ENCODE measurements at places on chromosomes 11 and 22.

DNA sequence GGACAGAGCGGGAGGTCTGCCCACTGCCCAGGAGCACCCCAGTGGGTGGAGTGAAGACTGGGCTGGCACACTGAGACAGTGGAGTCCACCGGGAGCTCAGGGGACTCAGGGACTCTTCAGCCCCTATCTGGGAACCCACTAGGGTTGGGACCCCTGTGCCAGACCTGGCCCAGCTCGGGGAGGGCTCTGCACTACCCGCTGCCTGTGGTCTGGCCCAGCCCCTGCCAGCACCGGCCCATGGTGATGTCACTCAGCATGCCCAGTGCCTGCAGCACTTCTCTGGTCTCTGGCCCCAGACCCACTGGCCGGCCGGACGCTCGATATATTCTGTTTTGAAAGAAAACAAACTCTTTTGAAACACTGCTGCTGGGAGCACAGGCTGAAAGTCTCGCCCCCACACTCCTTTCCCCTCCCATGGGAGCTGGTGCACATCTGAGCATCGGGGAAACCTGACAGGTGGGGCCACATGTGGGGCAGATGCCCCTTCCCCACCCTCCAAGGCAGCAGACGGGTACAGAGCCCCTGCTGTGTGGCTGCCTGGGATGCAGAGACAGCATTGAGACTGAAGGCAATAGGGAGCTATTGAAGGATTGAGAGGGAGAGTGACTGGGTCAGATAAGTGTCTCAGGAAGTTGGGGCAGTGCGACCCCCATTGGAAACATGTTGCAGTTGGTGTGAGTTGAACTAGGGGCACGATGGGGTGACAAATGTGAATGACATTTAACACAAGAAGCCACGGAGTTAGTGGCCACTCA is 62.9 kb downstream of the MYEOV start:
- no peak for DNase-seq

DNA sequence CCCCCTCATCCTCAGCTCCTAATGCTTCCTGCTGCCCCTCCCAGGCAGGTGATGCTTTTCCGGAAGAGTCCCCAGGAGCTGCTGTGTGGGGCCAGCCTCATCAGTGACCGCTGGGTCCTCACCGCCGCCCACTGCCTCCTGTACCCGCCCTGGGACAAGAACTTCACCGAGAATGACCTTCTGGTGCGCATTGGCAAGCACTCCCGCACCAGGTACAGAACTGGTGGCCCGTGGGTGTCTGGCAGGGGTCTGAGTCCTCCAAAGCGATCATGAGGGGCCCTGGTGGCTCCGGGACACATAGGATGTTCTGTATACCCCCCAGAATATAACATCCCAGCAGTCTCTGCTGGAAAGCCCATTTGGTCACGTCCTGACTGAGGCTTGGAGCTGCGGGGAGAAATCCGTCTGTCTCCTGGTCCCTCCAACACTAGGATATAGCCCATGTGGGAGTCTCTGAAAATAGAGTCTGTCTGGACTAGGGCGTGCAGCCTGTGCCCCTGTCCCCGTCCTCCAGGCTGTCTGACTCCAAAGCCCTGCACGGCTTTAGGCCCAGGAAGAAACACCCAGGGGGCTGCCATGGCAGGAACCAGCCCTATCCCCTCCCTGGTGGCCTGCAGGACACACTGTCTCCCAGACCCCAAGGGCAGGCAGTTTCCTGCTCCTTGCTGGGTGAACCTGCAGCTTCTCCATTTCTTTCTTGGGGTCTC is 9.1 kb downstream of the F2 start:
- no peak for DNase-seq

DNA sequence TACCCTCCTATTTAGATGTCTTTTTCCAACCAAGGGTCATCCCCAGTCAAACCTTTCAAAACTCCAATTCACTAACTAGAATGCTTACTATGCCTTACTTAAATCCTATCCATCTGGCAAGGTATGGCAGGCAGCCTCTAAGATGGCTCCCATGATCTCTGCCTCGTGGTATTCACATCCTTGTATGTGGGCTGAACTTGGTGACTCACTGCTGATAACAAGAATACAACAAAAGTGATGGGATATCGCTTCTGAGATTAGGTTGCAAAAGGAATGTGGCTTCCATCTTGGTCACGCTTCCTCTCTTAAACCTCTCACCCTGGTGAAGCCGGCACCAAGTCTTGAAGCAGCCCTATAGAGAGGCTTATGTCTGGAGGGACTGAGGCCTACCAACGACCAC is 29.6 kb upstream of the UPB1 start:
- DNase-seq: no peak

- DNase-seq: no peak
Observed at GRCh38 chr22:32569956-32570355, 95.3 kb downstream of the FBXO7 start.

DNA sequence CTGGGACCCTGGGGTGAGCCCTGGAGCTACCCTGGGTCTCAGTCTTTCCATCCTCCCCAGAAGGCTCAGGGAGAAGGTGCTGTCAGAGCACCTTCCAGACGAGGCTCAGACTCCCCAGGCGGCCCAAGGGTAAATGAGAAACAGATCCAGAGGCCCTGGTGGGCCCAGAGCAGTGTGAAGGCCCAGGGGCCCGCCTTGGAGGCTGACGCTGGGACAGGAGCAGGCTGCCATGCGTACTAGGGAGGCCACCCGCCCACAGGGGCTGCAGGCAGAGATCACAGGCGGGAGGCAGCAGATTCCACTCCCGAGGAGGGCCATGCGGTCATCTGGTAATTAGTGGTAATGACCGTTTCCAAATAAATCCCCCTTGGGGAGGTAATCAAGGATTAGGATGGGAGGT is 5.2 kb downstream of the WNT11 start:
- no peak for DNase-seq

DNA sequence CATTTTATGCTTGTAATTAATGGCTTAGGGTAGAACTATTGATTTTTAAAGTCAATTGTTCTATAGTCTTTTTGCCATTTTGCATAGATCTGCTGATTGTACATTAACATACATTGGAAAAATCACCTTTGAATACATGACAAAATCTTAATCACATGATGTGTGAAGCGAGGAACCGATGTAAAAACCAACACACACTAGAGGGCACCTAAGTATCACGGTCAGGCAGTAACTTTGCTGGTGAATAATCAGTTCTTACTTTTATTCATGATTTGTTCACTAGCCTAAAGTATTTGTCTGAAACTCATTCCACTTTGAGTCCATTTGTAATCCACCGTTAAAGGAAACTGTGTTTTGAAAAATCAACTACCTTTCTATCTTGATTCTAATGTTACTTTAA is 28.2 kb downstream of the JHY start:
- no peak for DNase-seq

GRCh38 chr11:59523541-59523940 is 12.2 kb downstream of the OR4D9 start:
- DNase-seq: no peak

DNA sequence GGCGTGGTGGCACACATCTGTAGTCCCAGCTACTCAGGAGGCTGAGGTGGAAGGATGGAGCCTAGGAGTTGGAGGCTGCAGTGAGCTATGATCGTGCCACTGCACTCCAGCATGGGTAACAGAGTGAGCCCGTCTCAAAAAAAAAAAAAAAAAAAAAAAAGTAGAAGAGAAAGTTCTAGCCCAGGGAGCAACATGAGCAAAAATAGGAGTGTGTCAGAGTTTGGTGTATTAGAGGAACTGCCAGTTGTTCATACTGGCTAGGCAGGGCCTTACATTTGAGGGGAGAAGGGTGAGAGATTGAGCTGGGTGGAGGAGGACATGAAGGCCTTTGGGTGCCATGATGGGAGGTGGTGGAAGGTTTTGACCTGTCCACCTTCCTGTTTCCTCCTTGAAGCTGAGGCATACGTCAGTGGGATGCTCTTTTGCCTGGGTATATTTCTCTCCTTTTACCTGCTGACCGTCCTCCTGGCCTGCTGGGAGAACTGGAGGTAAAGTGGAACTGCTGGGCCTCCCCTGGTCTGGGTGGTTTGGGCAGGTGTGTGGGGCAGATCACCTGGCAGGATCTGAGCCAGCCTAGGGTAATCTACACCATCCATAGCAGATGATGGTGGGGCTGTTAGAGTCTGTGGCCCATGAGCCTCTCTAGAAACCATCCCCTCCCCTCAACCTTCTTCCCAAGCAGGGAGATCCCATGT is 7.3 kb downstream of the SIDT2 start:
- DNase-seq: no peak

DNA sequence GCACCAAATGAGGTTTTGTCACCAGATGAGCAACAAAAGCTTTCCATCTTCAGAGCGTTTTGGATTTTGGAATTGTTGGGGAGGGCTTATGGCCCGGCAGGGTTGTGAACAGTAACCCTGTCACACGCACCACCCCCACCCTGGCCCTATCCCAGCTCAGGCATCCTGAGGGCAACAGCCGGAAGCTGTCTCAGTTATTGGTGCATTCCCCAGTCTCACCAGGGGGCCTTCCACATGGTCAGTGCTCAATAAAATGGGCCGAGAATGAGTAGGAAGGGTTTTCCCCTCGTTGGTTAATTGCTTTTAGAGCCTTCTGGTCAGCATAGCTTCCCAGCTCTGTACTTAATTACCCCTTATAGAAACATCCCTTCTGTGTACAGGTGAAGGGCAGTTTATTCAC is 46.0 kb downstream of the LRP5 start:
- no peak for DNase-seq

- no peak for DNase-seq
Observed at GRCh38 chr22:49415151-49415951, 412.3 kb downstream of the BRD1 start.

GRCh38 chr22:29332886-29333496 is 17.5 kb upstream of the RASL10A start:
- no peak for DNase-seq

GRCh38 chr11:14384338-14384737 is 25.4 kb upstream of the RRAS2 start:
- DNase-seq: no peak

GRCh38 chr11:78341841-78342240 is 75.8 kb downstream of the GAB2 start:
- no peak for DNase-seq

DNA sequence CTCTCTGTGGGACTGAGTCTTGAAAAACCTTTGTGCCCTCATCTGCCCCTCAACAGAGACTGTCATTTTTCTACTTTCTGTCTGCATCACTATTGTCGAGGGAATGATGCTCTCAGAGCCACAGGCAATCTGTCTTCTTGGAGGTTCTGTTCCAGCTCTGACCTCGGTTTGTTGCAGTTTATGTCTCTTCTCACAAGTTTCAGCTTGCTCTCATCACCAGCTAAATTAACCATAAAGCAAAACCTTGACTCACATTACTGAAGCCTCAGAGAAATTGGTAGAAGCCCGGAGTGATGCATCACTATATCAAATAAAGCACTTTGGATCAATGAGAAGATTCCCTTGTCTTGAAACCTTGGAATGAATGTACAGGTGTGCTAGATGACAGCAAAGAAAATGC is 60.6 kb upstream of the BLID start:
- no peak for DNase-seq

- DNase-seq: peak; percentile 35
Observed at GRCh38 chr11:74325649-74326645, 14.5 kb upstream of the P4HA3 start.

DNA sequence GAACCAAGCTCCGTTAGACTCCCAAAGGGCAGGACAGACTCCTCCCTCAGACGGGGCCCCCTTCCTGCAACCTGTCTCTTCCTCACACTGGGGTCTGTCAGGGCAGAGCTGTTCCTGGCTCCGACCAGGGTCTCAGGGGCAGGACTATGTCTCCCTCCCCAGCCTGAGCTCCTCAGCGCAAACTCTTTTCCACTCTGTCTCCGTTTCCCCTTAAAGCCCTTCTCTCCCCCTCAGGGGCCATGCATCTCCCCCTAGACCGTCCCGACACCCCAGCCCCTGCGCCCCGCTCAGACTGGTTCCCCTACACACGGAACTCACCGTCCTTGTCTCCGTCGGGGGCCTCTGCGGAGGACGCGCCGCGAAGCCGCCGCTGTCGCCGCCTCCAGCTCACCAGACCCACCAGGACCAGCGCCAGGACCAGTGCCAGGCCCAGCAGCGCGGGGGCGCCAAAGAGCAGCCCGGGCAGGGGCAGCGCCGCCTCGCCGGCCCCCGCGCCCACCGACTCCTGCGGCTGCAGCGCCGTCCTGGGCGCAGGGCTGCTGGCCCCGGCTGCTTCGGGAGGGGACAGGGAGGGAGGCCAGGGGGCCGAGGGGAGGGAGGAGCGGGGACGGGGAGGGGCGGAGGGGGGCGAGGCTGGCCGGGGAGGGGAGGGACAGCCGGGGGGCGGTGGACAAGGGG is 684 bp downstream of the TNFRSF13C start:
- DNase-seq: peak; percentile 40

GRCh38 chr11:17475666-17476316 is 854 bp downstream of the ABCC8 start:
- DNase-seq: no peak

GRCh38 chr11:78474451-78474850 is 56.8 kb upstream of the GAB2 start:
- DNase-seq: no peak

- DNase-seq: no peak
Observed at GRCh38 chr11:71309611-71310010, 57.2 kb upstream of the SHANK2 start.

DNA sequence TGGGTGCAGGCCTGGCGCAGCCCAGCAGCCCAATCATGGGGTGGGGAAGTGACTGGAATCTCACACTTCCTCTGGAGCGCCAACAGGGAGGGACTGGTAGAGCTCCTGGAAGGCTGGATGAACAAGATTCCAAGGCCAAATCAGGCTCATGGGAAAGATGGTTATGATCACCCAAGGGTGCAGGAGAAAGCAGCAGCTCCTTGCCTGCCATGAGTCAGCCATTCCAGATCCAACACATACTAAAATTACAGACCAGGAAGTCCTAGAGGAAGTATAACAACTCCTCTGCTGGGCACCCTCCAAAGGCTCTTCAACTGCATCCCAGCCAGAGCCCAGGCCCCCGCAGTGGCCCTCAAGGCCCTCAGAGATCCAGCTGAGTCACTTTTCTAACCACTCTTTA is 427.3 kb downstream of the TENM4 start:
- DNase-seq: no peak

GRCh38 chr22:50676661-50677492 is 4.3 kb downstream of the SHANK3 start:
- DNase-seq: no peak

DNA sequence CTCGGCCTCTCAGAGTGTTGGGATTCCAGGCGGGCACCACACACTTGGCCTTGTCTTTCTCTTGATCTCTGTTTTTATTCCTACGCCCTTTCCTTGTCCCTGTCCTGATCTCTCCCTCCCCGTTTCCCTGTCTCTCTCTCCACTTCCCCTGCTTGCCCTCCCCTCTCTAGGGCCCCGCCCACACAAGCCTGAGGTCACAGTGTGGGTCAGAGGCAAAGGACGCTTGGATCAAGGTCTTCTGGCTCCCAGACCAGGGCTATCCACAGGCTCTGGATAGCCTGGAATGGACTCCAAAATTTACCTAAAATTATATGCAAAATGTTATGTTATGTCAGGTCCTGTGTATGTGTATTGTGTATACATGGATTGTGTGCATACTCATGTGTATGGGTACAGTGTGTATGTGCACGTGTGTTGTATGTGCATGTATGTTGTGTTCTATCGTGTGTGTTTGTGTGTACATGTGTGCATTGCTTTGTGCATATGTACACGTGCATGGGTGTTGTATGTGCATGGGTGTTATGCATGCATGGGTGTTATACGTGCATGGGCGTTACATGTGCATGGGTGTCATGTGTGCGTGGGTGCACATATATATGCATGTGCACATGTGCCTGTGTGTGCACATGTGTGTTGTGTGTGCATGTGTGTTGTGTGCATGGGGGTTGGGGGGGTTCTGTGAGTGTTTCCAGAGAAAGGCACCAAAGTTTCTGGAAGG is 38.3 kb downstream of the TP53I11 start:
- no peak for DNase-seq

GRCh38 chr11:30938171-30938570 is 352.0 kb upstream of the MPPED2 start:
- DNase-seq: no peak

GRCh38 chr11:66007201-66007634 is 4.6 kb upstream of the CST6 start:
- no peak for DNase-seq

Measured in hematopoietic multipotent progenitor cell treated with erythropoietin and hydrocortisone succinate and interleukin-3 and kit ligand, for 15 days (in vitro differentiated cells).